ENCODE measurements at places on chromosomes 4 and X.
A peak's percentile ranks its signal among the peaks of the same experiment; 100 is the strongest.

DNA sequence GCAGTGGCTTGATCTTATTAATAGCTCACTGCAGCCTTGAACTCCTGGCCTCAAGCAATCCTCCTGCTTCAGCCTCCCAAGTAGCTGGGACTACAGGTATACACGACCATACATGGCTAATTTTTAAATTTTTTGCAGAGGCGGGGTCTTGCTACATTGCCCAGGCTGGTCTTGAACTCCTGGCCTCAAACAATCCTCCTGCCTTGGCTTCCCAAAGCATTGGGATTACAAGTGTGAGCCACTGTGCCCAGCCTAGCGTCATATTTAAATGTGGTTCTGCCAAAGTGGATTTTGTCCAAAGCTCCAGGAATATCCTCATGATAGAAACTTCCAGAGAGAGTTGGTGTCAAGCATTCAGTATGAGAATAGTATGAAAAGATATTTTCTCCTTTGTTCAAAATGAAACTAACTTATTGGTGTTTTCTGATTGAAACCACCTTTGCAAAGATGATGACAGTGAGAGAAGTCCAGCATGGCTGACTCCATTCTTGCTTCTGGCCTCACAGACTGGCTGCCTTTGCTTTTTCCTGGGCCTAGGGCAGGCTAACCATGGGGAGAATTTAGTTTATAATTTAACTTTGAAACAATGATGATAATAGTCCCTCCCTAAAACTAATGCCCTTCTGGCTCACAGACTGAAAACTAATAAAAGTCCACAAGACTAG is 129.0 kb downstream of the C4orf51 start:
- no peak for DNase-seq

DNA sequence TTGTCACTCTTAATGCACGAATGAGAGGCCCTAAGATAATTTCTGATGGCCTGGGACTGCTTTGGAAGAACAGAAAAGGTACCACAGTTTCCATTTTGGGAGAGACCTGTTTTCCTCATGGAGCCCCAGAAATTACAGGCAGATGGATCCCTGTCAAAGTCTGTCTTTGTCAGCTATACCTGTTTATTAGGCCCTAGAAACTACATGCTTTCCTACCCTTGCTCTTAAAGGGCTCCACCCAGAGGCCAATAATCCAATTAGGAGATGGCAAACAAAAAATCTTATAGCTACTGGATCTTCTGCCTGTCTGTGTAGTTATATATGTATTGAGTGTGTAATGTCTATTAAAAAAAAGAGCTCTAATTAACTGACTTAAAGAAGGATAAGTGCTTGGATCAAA is 141.3 kb downstream of the NR3C2 start:
- DNase-seq = no peak

DNA sequence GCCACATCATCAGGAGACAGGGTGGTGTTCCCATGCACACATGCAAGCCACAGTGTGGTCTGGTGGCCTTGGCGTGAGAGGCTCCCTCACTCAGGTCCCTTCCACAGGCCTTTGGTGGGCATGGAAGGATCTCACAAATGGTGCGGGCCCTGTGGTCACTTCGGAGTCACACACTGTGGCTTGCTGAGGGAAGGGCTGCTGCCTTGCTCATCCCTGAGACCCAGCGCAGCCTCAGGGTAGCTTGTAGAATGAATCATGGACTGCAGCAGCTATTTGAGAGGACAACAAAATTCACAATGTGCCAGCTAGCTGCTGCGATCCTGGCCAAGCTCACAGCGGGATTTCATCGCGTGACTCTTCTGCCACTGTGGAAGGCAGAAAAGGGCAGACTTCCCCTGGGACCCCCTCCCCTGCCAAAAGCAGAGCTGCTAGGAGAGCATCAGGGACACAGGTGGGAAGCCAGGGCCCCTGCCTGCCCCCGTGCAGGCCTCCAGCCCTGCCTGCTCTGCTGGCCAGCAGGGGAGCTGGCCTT is 106.4 kb downstream of the ABLIM2 start:
- DNase-seq = no peak

GRCh38 chr4:1856943-1857699 is 1.2 kb upstream of the LETM1 start:
- DNase-seq = no peak

DNA sequence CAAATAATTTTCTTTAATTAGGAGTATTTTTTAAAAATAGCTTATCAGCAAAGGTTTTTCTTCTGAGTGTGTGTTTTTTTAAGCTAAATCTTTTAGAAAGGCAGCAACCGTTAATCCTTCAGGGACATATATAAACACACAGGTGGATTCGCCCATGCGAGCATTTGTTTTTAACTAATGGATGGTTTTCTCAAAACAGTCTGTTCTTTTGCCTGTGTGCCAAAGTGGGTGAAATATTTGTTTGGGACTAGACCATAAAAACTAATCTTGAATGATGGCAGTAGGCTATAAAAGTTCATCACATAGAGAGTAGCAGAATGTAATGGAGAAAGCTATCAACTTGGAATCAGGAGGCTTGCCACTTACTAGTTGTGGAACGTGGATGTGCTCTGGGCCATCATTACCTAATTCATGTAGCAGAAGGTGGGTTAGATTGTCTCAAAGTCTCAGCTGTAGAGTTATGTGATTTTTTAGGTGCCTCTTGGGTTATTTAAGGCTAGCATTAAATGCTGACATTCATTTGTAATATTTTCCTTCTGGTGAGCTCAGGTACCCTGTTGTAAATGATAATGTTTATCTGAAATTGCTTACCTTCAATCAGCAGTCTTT is 7.4 kb upstream of the TAPT1 start:
- DNase-seq = no peak

GRCh38 chrX:49192722-49193328 is 6.7 kb upstream of the PRICKLE3 start:
- DNase-seq = peak; percentile 12

- DNase-seq = no peak
Measured at GRCh38 chrX:47170861-47171692, 22.6 kb upstream of the UBA1 start.

DNA sequence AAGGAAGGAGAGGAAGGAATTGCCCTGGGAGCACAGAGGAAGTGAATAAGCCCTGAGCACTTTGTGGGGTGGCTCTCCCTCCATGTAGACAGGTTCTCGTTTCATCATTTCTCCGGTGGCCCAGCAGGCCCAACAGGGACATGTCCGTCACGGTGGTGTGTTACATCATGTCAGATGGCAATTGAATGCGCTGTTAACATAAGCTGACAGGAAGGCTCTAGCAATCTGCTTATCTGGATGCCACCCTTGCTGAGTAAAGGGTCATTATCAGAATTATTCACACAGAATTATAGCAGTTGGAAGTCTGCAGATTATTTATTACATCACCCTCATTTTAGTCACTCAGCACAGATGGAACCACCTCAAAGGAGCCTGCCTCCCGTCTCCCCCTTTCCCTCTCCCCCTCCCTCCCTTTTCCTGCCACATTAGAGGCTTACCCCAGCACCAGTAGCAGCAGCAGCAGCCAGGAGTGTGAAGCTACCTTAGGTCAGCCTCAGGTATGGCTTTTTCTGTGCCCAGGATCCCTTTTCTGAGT is 124.3 kb upstream of the TRIM2 start:
- no peak for DNase-seq

- DNase-seq = no peak
Measured at GRCh38 chr4:76420188-76420761, 666 bp downstream of the CCDC158 start.

DNA sequence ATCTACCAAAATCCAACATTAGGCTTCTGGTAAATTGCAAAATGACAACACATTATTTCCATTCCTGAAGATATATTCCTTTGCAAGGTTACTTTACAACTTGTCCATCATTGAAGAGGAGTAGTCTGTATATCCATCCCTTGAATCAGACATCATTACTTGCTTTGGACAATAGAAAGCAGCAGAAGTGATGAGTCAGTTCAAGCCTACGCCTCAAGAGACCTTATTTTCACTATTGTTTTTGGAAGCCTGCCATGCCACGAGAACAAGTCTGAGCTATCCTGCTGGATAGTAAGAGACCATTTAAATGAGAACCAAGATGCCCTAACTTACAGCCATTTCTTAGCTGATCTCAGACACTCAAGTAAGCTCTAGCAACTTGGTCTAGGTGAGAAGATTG is 246.0 kb upstream of the HHIP start:
- DNase-seq = peak; percentile 96

DNA sequence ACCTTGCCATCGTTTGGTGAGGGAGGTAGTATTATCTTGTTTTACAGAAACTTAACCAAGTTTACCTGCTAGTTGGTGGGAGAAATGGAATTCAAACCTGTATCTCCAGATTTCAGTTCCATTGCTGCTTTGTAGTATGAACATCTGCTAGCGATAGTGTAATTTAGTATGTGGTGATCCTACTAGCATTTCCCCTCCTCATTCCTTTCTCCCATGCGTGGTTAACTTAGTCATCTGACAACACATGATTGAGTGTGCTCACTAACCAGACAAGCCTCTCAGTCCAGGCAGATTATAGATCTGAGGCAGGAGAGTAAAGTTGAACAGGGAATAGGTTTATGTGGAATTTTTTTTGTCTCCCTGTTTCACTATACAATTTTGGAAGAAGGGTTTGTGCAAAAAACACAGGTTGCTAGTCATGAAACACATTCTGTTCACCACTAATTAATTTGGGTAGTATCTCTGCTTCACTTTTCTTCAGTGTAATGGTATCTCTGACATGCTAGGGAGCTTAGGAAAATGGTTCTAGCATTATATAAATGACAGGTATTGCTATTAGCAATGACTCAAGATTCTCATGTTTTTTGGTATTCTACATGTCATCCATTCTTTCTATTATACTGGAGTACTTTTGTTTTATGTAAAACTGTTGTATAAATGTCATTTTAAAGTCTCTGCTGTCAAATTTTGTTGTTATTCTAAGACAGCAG is 21.7 kb downstream of the RBPJ start:
- peak; percentile 88 for DNase-seq

DNA sequence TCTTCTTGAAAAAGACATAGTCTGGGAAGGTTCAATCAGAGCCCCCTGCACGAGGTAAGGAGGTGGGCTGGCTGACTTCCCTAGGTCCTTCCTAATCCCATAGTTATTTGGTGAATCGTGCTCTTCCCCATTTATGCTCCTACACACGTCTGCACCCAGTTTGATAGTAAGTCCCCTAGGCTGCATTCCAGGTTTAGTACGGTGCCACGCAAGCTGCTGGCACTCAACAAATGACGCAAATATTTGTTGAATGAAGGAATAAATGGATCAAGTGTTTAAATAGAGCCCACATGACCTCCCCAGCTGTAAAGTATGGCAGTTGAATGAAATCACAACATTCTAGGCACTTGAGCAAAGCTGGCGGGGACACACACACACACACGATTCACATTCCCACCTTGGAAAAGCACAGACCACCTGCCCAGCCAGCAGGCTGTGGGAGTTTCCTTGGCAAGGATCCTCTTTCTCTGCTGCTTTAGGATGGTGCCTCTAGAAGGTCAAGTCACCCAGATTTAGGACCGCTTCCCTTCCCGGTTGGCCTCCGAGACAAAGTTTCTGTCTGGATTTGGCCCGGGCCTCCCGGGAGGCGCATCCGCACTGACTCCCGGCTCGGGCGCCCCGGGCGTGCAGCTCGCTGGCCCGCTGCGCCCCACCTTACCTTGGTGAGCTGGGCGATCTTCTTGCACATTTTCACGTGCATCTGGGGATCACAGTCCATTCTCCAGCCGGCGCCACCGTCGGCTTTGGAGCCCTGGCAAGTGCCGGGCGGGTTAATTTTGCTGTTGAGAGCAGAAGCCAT is 721 bp downstream of the FAM184B start:
- DNase-seq = peak; percentile 15

GRCh38 chr4:107863850-107864371 is 39.2 kb downstream of the SGMS2 start:
- peak; percentile 47 for DNase-seq

DNA sequence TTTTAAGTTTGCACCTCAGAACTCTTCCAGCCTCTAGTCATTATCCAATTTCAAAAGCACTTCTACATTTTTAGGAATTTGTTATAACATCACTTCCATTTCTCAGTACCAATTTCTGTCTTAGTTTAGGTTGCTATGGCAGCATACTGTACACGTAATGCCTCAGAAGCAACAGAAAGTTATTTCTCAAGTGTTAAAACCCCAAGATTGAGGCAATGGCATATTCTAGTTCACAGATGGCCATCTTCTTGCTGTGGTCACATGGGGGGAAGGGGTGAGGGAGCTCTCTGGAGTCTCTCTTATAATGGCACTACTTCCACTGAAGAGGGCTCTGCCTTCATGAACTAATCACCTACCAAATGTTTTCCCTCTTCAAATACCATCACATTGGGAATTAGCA is 220.3 kb upstream of the CTSO start:
- DNase-seq = no peak

GRCh38 chr4:52833941-52834525 is 28.1 kb upstream of the RASL11B start:
- no peak for DNase-seq

DNA sequence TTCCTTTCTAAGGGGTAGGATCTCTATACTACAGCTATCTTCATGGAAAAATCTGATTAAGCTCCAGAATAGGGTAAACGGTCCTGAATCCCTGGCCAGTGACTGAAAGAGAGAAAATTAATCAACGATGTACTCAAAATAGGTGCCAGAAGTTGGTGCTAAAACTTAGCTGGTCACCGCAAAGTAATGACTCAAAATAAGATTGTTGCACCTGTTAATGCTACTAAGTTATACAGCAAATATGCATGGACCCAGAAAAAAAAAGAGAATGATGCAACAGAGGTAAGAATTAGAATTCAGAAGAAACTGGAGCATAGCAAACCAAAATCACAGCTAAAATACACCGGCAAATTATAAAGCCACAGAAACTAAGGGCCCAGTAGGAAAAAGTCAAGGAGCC is 239.7 kb upstream of the FAM241A start:
- no peak for DNase-seq

GRCh38 chrX:4787971-4788370 is 1074.5 kb upstream of the PRKX start:
- no peak for DNase-seq

GRCh38 chr4:152594978-152595925 is 59.4 kb upstream of the FBXW7 start:
- DNase-seq = no peak

Measured in astrocyte of the spinal cord (primary cell).